ENCODE measurements at places on chromosomes 1 and 21. TPM values are rescaled to one million over a fixed set of nuclear protein-coding genes. Genes with fewer than 3 reads are reported as not detected.

CHAF1B gene
- 18.4 TPM for total RNA-seq

RNU1-1 gene
- 2,807 TPM for total RNA-seq

TSPAN2 gene
- total RNA-seq: 10.7 TPM

SLC35A3 gene
- total RNA-seq: 47.0 TPM

GRCh38 chr1:92585831-92586230 lies 99.1 kb upstream of the GFI1 start:
- no peak for DNase-seq
- no peak overlapping the region for H3K4me3 ChIP-seq
- H3K27ac ChIP-seq: no peak overlapping the region
- H3K27me3 ChIP-seq: no peaks in the 10 kb centered on the region
- no peaks in the 10 kb centered on the region for H3K4me1 ChIP-seq
- peaks cover 3% of the 10 kb centered on the region for H3K36me3 ChIP-seq

DNA sequence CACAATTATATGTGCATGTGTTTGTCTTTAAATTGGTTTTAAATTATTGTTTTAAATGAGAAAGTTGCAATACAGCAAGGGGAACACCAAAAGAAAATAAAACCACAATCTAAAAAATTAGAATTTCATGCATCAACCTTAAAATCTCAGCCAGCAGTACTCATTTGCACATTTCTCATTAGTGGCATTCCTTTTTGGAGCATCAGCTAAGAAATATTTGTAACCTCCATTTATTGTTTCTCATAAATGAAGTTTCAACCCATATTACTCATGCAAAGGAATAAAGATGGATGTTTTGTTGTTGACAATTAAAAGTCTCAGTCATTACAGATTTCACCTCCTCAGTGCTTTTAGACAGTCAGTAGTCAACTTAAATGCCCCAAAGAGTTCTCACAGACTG lies 160.1 kb downstream of the TBX15 start:
- H3K4me3 ChIP-seq: no peak overlapping the region
- no peaks in the 10 kb centered on the region for H3K27me3 ChIP-seq
- no peaks in the 10 kb centered on the region for H3K4me1 ChIP-seq

DNA sequence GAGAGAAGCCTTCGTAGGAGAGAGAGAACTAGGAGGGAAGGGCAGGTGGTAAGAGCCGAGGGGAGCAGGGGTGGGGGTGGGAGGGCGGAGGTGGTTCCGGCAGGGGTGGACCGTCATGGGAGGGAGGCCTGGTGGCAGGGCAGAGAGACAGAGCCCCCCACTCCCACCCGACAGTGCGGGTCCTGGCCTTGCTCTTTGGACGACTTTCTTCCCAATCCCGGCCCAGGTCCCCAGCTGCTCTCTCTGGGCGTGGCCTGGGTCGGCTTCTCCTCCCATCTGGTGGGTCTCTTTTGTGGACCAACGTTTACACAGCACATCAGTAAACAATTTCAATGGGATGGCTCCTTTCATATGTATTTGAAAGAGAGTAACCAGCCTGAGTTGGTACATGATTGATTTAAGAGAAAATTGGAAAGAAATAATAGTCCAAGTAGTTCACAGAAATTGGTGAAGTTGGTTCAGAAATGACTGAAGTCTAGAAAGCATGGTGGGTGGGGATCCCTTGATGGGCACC lies 56.9 kb downstream of the LDLRAD2 start:
- H3K36me3 ChIP-seq: peaks cover 73% of the 10 kb centered on the region
- no peaks in the 10 kb centered on the region for H3K27me3 ChIP-seq
- H3K4me1 ChIP-seq: peaks cover 3% of the 10 kb centered on the region

DNA sequence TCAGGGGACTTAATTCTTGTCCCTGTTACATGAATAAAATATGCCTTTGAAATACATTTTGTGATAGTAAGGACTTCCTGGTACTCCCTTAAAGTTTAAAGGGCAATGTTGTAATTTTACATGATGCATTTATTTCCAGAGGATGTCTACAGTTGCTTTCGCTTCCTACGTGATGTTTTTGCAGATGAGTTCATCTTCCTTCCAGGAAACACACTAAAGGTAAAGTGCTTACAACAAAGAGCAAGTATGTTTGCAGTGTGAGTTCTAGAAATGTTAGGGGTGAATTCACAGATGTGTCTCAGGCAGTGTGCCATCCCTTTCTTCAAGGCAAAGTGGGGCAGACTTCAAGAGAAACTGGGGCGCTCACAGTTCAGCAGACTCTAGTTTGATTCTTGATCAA lies 31.2 kb downstream of the GNPAT start:
- peaks cover 68% of the 10 kb centered on the region for H3K36me3 ChIP-seq
- no peaks in the 10 kb centered on the region for H3K4me1 ChIP-seq
- no peak overlapping the region for H3K27ac ChIP-seq
- no peak for DNase-seq
- no peaks in the 10 kb centered on the region for H3K27me3 ChIP-seq

GRCh38 chr1:180911640-180912191 lies 981 bp upstream of the KIAA1614 start:
- no peak overlapping the region for H3K27ac ChIP-seq
- H3K36me3 ChIP-seq: no peaks in the 10 kb centered on the region
- H3K27me3 ChIP-seq: peaks cover 30% of the 10 kb centered on the region
- peak; percentile 67 for DNase-seq

DNA sequence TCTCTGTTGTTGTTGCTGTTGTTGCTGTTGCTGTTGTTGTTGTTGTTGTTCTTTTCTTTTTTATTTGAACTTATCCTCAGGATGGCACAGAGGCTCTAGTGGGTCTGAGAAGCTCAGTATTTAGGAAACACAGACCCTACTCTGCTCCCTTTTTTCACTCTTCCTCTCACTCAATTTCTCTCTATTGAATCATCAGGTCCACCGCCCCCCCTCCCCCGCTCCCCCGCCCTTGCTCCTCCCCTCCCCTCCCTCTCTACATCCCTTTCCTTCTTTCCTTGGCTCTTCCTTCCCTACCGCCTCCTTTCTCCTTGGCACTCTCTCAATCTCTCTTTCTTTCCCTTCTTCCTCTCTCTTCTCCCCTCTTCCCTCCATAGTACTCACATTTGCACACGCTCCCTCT lies 218.5 kb upstream of the ZC3H12A start:
- no peaks in the 10 kb centered on the region for H3K36me3 ChIP-seq
- no peak overlapping the region for H3K4me3 ChIP-seq
- H3K27ac ChIP-seq: no peak overlapping the region
- H3K27me3 ChIP-seq: no peaks in the 10 kb centered on the region

DNA sequence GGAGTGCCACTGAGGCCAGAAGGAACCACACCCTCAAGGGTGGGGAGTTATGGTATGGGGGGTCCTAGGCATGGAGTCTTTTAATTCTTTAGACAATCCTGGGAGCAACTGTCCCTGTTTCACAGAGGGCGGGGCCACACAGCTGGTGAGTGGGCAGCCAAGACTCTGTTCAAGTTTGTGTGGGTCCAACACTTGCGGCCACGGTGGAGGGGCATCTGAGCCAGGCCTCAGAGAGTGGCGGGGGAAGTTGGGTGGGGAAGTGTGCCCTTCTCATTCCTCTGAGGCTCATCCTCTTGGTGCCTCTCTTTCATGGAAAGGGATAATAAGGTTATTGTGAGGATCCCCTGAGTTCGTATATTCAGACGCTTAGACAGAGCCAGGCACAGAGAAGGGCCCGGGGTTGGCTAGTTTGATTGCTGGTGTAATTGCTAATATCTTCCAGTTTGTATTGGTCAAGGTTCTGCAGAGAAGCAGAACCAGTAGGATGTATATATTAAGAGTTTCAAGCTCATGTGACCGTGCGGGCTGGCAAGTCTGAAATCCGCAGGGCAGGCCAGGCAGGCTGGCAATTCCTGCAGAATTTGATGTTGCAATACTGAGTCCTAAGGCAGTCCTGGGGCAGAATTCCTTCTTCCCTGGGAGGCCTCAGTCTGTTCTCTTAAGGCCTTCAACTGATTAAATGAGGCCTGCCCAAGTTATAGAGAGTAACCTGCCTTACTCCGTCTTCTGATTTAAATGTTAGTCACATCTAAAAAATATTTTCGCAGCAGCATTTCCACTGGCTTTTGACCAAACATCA lies 15.9 kb downstream of the PCSK9 start:
- peaks cover 3% of the 10 kb centered on the region for H3K36me3 ChIP-seq
- no peaks in the 10 kb centered on the region for H3K4me1 ChIP-seq
- no peaks in the 10 kb centered on the region for H3K27me3 ChIP-seq
- no peak overlapping the region for H3K27ac ChIP-seq
- no peak overlapping the region for H3K4me3 ChIP-seq
- DNase-seq: no peak

DNA sequence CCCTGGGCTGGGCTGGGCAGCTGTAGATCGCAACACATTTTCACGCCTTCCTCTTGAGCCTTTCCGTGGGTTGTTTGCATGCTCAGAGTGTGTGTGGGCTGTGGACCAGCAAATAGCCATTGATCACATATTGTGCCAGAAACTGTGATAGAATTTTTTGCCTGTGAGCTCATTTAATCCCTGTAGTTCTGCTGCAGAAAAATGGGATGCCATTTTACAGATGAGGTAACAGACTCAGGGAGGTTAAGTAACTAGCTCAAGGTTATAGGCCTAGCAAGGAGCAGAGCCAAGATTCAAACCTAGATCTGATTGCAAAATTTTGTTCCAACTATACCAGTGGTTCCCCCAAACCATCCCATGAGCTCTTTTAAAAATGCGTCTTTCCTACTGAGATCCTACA lies 10.5 kb downstream of the SPATA46 start:
- H3K27ac ChIP-seq: no peak overlapping the region
- H3K27me3 ChIP-seq: no peaks in the 10 kb centered on the region
- H3K4me3 ChIP-seq: no peak overlapping the region
- no peak for DNase-seq

DNA sequence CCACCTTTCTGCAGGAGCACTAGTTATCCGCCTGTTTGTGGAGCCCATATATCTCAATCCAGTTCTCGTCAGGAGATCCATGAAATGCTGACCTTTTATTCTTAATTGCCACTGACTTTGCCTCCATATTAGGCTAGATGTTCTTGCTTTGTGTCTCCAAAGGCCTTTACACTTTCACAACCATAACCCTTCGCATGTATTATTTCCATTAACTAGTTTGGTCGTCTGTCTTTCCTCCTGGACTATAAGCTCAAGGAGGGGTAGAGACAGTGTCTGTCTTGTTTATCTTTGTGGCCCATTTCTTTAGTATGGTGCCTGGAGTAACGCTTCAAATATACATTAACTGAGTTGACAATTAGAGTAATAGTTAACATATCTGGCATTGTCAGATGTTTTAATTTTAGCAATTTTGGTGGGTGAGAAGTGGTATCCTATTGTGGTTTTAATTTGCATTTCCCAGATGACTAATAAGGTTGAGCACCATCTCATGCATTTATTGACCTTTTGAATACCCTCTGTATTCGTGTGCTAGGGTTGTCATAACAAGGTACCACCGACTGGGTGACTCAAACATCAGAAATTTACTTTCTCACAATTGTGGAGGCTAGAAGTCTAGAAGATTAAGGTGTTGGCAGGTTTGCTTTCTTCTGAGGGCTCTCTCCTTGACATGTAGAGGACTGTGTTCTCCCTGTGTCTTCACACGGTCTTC lies 21.7 kb upstream of the IL12RB2 start:
- H3K4me3 ChIP-seq: no peak overlapping the region
- DNase-seq: no peak
- no peaks in the 10 kb centered on the region for H3K27me3 ChIP-seq
- no peak overlapping the region for H3K27ac ChIP-seq
- H3K4me1 ChIP-seq: no peaks in the 10 kb centered on the region
- H3K36me3 ChIP-seq: no peaks in the 10 kb centered on the region

DNA sequence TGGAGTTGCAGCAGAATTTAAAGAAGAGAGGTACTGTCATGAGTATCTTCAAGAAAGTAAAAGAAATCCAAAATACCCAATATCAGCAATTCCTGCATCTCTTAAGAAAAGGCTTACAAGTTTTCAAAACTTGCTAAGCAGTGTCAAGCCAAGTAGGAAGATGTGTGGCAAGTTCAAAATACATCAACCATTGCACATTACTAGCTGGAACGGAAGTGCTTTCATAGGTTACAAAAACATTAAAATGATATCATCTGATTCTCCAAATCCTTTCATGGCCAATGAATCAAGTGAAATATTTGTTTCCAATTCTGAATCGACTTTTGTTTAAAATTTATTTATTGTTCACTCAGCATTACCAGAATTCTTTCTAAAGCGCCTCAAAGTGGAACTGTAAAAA lies 5.7 kb upstream of the ABCA4 start:
- no peak overlapping the region for H3K27ac ChIP-seq
- H3K4me3 ChIP-seq: no peak overlapping the region
- peaks cover 11% of the 10 kb centered on the region for H3K4me1 ChIP-seq
- DNase-seq: no peak
- H3K27me3 ChIP-seq: no peaks in the 10 kb centered on the region
- no peaks in the 10 kb centered on the region for H3K36me3 ChIP-seq

DNA sequence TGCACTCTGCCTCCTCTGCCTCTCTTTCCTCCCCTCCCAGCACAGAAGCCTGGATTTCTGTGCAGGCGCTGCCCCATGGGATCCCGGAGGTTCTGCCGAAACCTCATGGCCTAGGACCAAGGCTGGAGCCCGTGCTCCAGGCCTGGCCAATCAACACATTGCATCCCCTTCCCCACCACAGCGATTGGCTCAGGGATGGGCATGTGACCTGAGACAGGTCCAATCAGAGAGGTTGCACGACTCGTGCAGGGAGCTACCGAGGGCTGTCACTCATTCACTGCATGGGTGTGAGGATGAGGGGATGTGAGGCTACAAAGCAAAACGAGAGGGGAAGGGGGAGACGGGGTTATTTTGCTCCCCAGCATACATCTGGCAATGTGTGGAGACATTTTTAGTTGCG lies 3.3 kb upstream of the CELA2B start:
- H3K27ac ChIP-seq: no peak overlapping the region
- no peaks in the 10 kb centered on the region for H3K4me1 ChIP-seq
- DNase-seq: no peak
- no peaks in the 10 kb centered on the region for H3K27me3 ChIP-seq

GRCh38 chr1:61386323-61386722 lies 304.0 kb downstream of the NFIA start:
- no peak overlapping the region for H3K4me3 ChIP-seq
- no peaks in the 10 kb centered on the region for H3K4me1 ChIP-seq
- H3K27ac ChIP-seq: no peak overlapping the region
- no peak for DNase-seq
- no peaks in the 10 kb centered on the region for H3K27me3 ChIP-seq

DNA sequence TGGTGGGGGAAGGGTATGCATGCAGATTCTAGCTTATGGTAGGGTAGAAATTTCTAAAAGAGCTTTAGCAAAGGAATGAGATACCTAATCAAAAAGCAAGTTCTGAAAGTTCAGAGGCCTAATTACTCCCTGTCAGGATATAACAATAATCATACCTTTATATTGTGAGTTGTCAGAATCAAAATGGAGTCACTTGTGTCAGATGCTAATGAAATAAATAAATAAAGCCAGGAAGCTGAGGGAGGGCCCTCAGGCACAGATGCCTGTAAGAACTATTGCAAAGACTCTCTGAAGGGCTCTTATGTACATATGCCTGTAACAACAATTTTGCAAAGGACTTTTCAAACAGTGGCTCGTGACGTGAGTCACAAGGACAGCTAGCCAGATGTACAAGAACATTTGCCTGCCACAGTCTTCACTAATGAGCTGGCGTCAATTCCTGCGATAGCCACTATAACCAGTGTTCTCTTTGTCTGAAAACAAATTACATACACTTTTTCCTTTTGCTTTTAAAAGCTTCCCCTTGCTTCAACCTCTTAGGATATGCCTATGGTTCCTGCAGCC lies 27.4 kb upstream of the DNASE2B start:
- no peaks in the 10 kb centered on the region for H3K4me1 ChIP-seq
- DNase-seq: no peak
- H3K4me3 ChIP-seq: no peak overlapping the region
- no peaks in the 10 kb centered on the region for H3K36me3 ChIP-seq
- no peak overlapping the region for H3K27ac ChIP-seq

- no peaks in the 10 kb centered on the region for H3K27me3 ChIP-seq
- peak overlapping the region; percentile 3 for H3K27ac ChIP-seq
- H3K4me3 ChIP-seq: no peak overlapping the region
- peaks cover 33% of the 10 kb centered on the region for H3K36me3 ChIP-seq
- no peak for DNase-seq
These were observed 60.3 kb downstream of the SLC45A1 start for GRCh38 chr1:8378178-8378577.

Data from endodermal cell (in vitro differentiated cells).